ENCODE measurements at places on chromosomes 4 and X. TPM values are rescaled to one million over a fixed set of nuclear protein-coding genes. Genes with fewer than 3 reads are reported as not detected.

The EPGN gene
- total RNA-seq = not detected

The PRAF2 gene
- 34.6 TPM for total RNA-seq

The EPHA5 gene
- under 0.01 TPM for total RNA-seq

The F9 gene
- total RNA-seq = not detected

The EREG gene
- 0.58 TPM for total RNA-seq

The KIAA1210 gene
- total RNA-seq = not detected

The ZFP92 gene
- 0.29 TPM for total RNA-seq

The MCF2 gene
- total RNA-seq = not detected

The ITIH6 gene
- not detected for total RNA-seq
